ENCODE measurements at places on chromosomes 7 and 10. TPM values are rescaled to one million over a fixed set of nuclear protein-coding genes. Genes with fewer than 3 reads are reported as not detected.

Gene GPR26
- total RNA-seq = not detected

Gene PTER
- total RNA-seq = 2.6 TPM

Gene PRSS37
- not detected for total RNA-seq

Gene CALML5
- total RNA-seq = not detected

Gene ADCY1
- 0.05 TPM for total RNA-seq

Gene NEUROD6
- total RNA-seq = not detected

Gene ITPRIP
- total RNA-seq = 17.5 TPM

Gene OR9A2
- total RNA-seq = not detected

Gene CALCR
- total RNA-seq = not detected

Gene NPFFR1
- not detected for total RNA-seq

DNA sequence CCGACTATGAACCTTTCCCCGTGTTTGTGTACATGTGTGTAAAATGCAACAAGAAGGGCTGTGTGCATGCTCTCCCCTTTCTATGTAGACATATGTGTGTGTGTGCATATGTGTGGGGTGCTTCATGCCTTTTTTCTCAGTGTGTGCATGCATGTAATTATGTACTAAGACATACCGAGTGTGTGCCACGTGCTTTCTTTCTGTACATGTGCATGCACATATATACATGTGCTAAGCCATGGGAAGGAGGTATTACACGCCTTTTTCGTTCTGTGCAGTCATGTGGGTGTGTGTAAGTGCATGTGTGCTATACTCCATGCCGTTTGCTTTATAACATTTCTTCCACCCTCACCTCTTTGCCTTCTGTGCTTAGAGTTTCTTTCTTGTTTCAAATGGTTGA, 544.3 kb downstream of the TNS3 start:
- peaks cover 42% of the 10 kb centered on the region for H3K4me1 ChIP-seq
- no peak overlapping the region for H3K27ac ChIP-seq
- H3K27me3 ChIP-seq = no peaks in the 10 kb centered on the region
- no peaks in the 10 kb centered on the region for H3K36me3 ChIP-seq

DNA sequence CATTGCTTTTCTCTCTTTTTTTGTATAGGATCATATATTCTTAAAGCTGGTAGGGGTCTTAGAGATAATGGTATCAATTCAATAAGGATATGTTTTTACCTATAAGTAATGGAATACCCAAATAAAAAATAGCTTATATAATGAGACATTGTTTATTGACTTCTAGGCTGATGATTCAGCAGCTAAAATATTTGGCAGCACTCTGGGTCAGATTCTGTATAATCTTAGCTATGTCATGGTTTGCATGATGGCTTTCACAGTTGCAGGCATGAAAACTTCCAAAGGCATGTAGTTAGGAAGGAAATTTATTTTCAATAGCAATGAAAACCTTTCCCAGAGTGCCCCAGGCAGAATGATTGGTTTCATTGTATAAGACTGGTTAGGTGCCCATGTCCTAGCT, 32.1 kb upstream of the A1CF start:
- no peak for DNase-seq
- H3K27me3 ChIP-seq = no peaks in the 10 kb centered on the region
- H3K27ac ChIP-seq = no peak overlapping the region
- peaks cover 7% of the 10 kb centered on the region for H3K4me1 ChIP-seq

DNA sequence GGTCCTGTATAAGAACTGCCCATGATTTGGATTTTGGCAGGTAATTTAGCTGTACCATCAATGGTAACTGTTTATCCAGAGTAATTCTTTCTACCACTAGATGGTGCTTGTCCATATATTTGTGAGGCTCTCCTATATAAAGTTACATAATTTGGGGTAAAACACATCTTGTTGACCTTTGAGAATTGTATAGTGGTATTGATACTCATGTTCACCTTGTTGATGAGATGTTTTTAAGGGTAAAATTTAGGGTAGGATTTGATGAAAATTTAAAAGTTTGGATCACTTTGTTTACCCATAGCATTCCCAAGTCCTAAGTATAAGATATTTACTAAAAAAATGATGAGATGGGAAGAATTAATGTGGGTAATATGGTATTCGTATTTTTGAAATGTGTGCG, 31.6 kb downstream of the ST7 start:
- no peak overlapping the region for H3K4me3 ChIP-seq
- H3K4me1 ChIP-seq = peaks cover 18% of the 10 kb centered on the region
- H3K27me3 ChIP-seq = no peaks in the 10 kb centered on the region

DNA sequence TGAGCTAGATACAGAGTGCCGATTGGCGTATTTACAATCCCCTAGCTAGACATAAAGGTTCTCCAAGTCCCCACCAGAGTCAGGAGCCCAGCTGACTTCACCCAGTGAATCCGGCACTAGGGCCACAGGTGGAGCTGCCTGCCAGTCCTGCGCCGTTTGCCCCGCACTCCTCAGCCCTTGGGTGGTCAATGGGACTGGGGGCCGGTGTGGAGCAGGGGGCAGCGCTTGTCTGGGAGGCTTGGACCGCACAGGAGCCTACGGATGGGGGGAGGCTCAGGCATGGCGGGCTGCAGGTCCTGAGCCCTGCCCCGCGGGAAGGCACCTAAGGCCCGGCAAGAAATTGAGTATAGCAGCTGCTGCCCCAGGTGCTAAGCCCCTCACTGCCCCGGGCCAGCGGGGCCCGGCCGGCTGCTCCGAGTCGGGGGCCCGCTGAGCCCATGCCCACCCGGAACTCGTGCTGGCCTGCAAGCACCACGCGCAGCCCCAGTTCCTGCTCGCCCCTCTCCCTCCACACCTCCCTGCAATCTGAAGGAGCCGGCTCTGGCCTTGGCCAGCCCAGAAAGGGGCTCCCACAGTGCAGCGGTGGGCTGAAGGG, 1113.8 kb upstream of the LRRTM3 start:
- peaks cover 3% of the 10 kb centered on the region for H3K27me3 ChIP-seq
- no peaks in the 10 kb centered on the region for H3K36me3 ChIP-seq
- no peak overlapping the region for H3K27ac ChIP-seq
- H3K4me3 ChIP-seq = no peak overlapping the region
- no peaks in the 10 kb centered on the region for H3K4me1 ChIP-seq

DNA sequence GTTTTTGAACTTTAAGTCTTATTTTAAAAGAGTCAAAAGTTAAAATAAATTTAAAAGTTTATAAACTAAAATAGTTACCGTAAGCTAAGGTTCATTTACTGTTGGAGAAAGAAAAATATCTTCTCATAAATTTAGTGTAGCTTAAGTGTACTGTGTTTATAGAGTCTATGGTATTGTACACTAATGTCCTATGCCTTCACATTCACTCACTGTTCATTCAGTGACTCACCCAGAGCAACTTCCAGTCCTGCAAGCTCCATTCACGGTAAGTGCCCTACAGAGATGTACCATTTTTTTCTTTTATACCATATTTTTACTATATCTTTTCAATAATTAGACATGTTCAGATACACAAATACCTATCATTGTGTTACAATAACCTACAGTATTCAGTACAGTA, 97.6 kb downstream of the PTN start:
- no peak overlapping the region for H3K4me3 ChIP-seq
- H3K27ac ChIP-seq = no peak overlapping the region
- DNase-seq = no peak
- peaks cover 19% of the 10 kb centered on the region for H3K36me3 ChIP-seq

GRCh38 chr10:71345694-71346093, 26.6 kb downstream of the SLC29A3 start:
- no peak overlapping the region for H3K27ac ChIP-seq
- no peak for DNase-seq
- H3K4me1 ChIP-seq = no peaks in the 10 kb centered on the region
- peaks cover 3% of the 10 kb centered on the region for H3K27me3 ChIP-seq
- no peak overlapping the region for H3K4me3 ChIP-seq

DNA sequence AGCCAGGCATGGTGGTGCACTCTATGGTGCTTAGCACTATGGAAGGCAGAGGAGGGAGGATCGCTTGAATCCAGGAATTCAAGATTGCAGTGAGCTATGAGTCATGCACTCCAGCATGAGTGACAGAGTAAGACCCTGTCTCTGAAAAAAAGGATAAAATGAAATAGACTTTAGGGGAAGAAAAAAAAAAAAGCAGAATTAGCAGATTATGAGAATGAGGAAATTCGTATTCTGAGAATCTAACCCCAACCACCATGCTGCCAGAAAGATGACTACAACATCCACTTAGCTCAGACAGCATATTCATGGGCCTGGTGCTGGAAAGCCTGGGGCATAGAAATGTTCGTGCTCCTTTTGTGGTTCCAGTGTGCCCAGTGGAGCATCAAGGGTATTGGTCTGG, 63.3 kb downstream of the TMEM26 start:
- no peaks in the 10 kb centered on the region for H3K36me3 ChIP-seq
- DNase-seq = no peak
- H3K27ac ChIP-seq = no peak overlapping the region
- peaks cover 40% of the 10 kb centered on the region for H3K27me3 ChIP-seq
- H3K4me1 ChIP-seq = no peaks in the 10 kb centered on the region

GRCh38 chr7:98841179-98841997, 28.4 kb downstream of the TMEM130 start:
- H3K4me3 ChIP-seq = no peak overlapping the region
- peaks cover 12% of the 10 kb centered on the region for H3K4me1 ChIP-seq
- no peak overlapping the region for H3K27ac ChIP-seq
- no peaks in the 10 kb centered on the region for H3K36me3 ChIP-seq

DNA sequence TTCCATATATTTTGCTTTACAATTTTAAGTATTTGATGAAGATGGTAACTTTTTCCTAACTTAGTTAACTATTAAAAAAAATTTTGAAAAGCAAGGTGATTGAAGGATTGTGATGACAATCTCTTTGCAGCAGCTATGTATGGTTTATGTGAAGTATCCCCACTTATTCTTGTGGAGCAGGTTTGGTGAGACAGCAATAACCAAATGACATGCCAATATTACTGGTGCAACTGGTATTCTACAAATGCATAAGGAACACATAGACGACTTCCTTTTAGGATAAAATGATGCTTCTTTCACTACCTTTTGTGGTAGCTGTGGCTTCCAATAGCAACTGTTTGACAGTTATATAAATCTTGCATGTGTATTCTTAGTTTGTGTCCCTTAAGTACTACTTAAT, 465.3 kb downstream of the PLXDC2 start:
- no peak overlapping the region for H3K4me3 ChIP-seq
- no peaks in the 10 kb centered on the region for H3K27me3 ChIP-seq
- peaks cover 3% of the 10 kb centered on the region for H3K36me3 ChIP-seq
- H3K4me1 ChIP-seq = peaks cover 2% of the 10 kb centered on the region
- no peak overlapping the region for H3K27ac ChIP-seq

GRCh38 chr7:43522406-43523156, 60.3 kb upstream of the STK17A start:
- H3K27ac ChIP-seq = peak overlapping the region; percentile 18
- H3K4me3 ChIP-seq = no peak overlapping the region
- H3K27me3 ChIP-seq = peaks cover 7% of the 10 kb centered on the region
- H3K36me3 ChIP-seq = no peaks in the 10 kb centered on the region

- H3K36me3 ChIP-seq = no peaks in the 10 kb centered on the region
- H3K4me3 ChIP-seq = no peak overlapping the region
- DNase-seq = no peak
- peaks cover under 1% of the 10 kb centered on the region for H3K27me3 ChIP-seq
- no peaks in the 10 kb centered on the region for H3K4me1 ChIP-seq
Observed at GRCh38 chr10:7480742-7481367, 70.0 kb upstream of the SFMBT2 start.

DNA sequence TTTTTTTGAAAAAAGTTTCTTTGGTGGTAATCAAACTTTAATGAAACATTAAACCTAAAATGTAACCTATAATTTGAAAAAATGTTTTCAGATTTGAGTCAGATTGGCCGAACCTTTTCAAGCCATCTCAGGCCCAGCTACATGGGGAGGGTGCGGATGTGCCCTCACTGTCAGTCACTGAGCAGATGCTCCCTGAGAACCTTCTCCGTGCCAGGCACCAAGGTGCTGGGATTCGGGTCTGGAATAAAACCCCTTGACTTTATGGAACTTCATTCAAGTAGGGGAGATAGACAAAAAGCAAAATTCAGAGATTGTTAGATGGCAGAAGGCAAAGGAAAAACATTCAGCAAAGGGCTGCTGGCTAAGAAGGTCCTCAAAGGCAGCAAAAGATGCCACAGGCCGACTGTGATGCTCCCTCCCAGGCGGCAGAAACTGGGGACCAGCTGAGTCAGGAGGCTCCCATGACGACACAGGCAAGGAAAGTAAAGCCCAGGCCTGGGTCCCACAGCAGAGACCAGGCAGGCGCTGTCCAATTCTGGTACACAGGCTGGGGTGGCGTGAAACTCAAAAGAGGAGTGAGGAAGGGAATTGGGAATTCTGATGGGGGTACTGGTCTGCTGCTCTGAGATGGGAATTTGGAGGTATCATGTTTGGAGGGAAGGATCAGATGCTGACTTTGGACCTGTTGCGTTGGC, 82.2 kb upstream of the DDC start:
- peaks cover 5% of the 10 kb centered on the region for H3K4me1 ChIP-seq
- H3K27ac ChIP-seq = no peak overlapping the region
- H3K36me3 ChIP-seq = peaks cover 26% of the 10 kb centered on the region
- DNase-seq = peak; percentile 62
- H3K4me3 ChIP-seq = no peak overlapping the region

DNA sequence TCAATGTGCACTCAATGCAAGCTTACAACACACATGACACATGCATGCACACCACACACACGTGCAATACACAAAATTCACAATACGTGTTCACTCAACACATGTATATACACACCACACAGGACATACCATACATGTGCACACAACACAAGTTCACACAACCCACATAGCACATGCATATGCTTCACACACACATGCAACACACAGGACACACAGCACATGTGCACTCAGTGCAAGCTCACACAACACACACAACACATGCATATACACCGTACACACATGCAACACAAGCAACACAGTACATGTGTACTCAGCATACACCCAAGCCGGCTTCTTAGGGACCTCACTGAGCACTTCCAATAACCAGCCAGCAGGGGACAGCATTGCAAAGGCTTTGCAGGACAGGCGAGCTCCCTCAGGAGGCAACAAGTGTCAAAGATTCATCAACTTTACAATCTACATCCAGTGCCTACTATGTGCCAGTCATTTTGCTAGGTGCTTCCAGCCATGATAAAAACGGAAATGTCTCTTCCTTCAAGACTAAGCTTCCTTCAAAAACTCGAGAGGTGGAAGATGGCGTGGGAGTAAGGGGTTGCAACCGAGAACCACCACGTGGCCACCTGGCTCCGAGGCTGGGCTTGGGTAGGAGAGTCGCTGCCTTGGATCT, 61.1 kb downstream of the JCAD start:
- no peak overlapping the region for H3K27ac ChIP-seq
- H3K4me3 ChIP-seq = no peak overlapping the region
- peak; percentile 88 for DNase-seq
- H3K4me1 ChIP-seq = peaks cover 54% of the 10 kb centered on the region
- H3K36me3 ChIP-seq = no peaks in the 10 kb centered on the region

- H3K4me3 ChIP-seq = no peak overlapping the region
- no peak for DNase-seq
- H3K27ac ChIP-seq = no peak overlapping the region
- peaks cover 6% of the 10 kb centered on the region for H3K27me3 ChIP-seq
Observed at GRCh38 chr7:22319424-22320403, 37.2 kb downstream of the RAPGEF5 start.
